Astrocyte of the hippocampus (primary cell): ENCODE measurements at places on chromosomes 7 and 10.
A peak's percentile ranks its signal among the peaks of the same experiment; 100 is the strongest.

- peak; percentile 41 for DNase-seq
These were observed 37.6 kb upstream of the COL1A2 start for GRCh38 chr7:94357076-94357475.

DNA sequence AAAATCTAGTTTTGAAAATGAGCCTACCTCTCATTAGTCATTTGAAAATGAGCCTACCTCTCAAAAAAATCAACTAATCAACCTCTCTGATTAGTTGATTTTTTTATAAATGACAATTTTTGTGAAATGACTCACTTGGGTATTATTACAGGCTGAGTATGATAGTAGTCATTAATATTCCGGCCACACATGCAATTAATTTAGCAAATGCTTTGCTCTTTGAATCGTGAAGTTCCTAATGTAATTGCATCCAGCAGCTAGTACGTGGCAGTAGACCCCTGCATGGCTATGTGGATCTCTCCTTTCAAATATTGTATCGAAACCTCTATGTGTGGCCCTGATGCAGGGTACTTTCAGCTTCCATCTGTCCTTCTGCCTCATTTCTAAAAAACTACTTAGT, 245.9 kb upstream of the PHYHIPL start:
- DNase-seq: peak; percentile 14

DNA sequence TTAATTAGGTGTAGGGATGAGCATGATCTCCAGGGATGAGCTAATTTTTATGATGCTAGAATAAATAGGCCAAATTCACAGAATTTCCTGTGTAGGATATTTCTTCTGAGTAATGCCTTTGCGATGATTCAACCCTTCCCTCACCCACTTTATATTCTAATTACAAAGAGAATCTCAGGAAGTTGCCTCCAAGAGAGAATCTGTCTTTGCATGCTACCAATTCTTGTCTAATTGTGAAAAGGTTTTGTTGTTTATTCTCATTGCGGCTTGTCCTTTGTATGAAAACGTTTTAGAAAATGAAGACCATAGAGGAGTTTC, 6.3 kb downstream of the C7orf57 start:
- peak; percentile 64 for DNase-seq

DNA sequence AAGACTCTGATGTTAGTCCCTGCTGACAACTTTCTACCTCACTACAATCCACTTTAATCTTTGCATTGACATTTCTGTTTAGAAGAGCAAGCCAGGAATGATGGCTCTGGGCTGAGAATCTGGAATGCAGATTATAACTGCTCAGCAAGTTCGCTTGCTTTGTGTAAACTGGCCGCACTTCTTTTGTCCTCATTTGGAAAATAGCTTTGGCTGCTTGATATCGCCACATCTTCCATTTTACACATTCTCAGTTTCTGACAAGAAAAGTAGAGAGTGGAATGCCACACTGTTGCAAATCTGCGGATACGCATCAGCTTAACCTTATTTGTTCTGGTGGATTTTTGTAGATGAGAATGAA, 429.8 kb downstream of the KCNMA1 start:
- DNase-seq: no peak

- DNase-seq: no peak
These were observed 24.2 kb downstream of the CRTAC1 start for GRCh38 chr10:98006266-98006665.

- no peak for DNase-seq
These were observed 83.4 kb downstream of the LANCL2 start for GRCh38 chr7:55448526-55448925.

DNA sequence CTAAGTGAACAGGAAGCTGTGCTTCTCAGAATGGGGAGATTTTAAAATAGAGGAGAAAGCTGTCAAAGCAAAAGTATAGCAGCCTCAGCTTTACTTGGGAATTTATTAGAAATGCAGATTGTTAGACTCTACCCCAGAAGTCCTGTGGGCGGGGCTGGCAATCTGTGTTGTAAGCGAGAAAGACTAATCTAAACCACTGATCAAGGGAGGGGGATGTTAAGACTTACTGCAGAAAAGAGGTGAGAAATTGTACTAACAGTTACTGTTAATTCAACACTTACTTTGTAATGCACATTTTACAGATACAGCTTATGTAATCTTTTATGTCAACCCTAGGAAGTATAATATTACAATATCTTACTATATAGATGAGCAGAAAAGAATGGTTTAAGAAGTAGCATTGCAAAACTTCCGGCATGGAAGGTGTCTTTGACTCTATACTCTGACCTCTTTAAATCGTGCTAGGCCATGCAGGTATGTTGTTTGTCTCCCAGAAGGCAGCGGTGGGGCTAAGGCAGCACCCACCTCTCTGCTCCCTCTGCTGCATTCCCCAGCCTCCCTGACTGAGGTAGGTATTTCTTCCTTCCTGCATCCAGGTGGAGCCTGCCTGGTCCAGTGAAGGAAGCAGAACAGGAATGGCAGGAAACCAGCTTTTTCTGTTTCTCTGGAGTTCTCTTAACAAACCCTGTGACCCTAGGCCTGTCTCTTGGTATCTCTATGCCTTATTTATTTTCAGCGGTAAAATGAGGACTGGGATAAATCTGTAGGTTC, 462.2 kb downstream of the AUTS2 start:
- no peak for DNase-seq

DNA sequence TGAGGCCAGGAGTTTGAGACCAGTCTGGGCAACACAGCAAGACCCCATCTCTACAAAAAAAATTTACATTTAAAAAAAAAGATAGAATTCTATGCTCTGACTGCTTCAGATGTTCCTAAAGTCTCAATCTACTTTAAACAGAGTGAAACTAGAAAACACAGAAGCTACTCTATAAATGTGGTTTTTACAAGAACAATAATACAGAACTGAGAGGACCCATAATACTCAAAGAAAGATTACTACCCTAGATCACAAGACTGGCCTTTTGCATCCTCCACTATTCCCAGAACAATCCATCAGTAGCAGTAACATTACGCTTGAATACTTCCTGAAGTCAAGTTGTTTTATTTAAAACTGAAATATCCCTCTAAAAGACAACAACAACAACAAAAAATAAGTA, 119.4 kb downstream of the ZFAND4 start:
- no peak for DNase-seq

GRCh38 chr10:12589291-12589690, 239.9 kb downstream of the CAMK1D start:
- DNase-seq: no peak

DNA sequence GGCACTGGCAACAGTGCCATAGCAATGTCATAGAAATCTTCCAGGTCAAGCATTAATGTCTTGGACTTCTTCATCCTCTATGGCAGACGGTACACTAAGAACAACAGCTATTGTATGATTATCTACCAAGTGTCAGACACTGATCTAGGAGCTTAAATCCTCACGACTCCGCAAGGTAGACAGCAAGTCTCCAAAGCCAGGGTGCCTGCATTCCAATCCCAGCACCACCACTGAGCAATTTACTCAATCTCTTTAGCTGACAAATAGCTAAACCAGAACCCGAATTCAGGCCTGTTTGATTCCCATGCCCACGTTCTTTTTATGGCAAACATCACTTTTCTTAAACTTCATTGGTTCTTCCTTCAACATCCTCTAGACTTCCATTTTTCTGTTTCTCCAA, 31.8 kb downstream of the DNMBP start:
- DNase-seq: no peak

- peak; percentile 9 for DNase-seq
These were observed 565 bp upstream of the INA start for GRCh38 chr10:103276251-103276895.

DNA sequence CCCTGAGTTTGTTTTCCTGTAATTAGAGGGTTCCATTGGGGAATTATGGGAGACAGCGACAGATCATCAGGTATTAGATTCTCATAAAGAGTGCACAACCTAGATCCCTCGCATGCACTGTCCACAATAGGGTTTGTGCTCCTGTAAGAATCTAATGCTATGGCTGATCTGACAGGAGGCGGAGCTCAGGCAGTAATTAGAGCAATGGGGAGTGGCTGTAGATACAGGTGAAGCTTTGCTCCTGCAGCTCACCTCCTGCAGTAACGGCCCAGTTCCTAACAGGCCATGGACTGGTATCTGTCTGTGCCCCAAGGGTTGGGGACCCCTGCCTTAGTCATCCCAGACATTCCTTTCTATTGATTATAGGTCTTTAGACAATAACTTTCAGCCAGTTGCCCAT, 894 bp upstream of the ZSCAN21 start:
- no peak for DNase-seq

DNA sequence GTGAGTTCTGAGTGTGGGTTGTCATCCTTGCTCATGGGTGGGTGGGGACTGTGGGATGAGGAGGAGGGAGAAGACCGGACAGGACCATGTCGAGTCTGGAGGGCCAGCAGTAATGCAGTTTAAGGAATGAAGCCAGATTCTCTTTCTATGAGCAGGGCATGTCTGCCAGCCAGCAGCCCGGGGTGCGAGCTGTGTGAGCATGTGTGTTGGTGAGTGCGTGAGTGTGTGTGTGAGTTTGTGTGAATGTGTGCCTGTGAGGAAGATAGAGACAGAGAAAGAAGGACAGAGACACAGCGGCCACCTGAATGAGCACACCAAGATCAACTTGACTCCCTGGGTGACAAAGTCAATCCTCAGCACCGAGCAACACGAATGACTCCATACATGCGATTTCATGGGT, 52.3 kb downstream of the ADARB2 start:
- no peak for DNase-seq

DNA sequence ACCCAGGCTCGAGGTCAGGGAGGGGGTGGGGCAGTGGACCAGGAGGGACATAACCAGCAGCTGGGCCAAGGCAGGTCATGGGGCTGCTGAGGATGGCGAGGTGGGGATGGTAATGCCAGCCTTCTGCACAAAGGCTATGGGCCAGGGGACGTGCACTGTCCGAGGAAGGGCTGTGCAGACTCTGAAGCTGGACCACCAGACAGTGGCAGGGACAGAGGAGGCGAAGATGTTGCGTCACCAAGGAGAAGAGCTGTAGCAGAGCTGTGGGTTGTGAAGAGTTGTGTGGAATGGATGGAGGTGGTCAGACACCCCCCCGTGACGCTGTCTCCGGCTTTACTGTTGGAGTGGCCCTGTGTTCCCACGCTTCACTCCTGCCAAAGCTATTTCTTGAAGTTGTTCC, 1.8 kb downstream of the CLEC2L start:
- no peak for DNase-seq

DNA sequence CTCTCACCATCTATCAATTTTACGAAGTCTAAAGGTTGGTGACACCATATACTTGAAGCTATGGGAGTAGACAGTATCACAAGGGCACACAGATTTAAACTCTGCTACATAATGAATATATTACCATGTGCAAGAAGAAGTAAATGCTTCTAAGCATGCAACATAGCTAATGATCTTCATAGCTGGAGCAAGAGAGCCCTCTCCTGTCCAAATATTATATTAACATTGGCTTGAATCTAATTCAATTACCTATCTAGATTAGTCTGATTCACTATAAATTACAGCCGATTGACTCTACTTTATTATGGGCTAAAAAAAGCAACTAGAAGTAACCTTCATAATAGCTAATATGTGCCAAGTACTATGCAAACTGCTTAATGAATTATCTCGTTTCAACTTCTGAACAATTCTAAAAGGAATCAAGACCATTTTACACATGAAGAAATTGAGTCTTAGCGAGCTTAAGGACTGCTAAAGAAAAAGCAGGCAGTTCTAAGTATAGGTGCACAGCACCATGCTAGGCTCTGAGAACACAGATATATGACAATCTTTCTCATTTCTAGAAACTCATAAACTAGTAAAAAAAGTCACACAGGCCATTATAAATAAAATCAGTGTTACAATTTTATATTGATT, 21.9 kb downstream of the FRA10AC1 start:
- peak; percentile 55 for DNase-seq

- no peak for DNase-seq
These were observed 7.2 kb downstream of the ZNF467 start for GRCh38 chr7:149766135-149766675.

GRCh38 chr7:610141-610530, 90.5 kb upstream of the PDGFA start:
- DNase-seq: no peak
